ENCODE measurements at places on chromosomes 7 and 10.

DNA sequence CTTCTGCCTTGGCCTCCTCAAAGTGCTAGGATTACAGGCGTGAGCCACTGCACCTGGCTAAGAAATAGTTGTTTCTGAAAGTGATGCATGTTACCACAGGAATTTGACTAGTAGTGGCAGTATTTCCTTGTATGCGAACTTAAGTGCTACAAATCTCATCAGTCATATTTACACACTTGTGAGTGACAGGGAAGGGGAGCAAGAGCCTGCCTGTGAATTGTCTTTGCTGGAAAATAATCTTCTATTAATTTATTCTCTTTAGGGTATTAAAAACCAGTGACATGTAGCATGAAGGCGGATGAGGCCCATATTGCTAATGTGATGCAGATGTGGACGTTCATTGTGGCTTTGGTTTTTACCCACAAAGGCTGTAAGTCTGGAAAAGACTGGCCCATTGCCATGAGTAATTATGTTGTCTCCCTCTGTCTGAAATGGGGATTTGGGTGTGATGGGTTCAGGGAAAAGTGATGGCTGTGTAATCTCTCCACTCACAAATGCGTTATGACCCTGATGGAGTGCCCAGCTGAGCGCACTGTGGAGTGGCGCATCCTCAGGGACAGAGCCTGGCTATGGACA is 97.6 kb downstream of the CCNY start:
- DNase-seq: no peak

GRCh38 chr10:26446258-26446657 is 8.1 kb downstream of the APBB1IP start:
- no peak for DNase-seq

- no peak for DNase-seq
Observed at GRCh38 chr10:10755490-10755889, 262.2 kb upstream of the CELF2 start.

- DNase-seq: no peak
Observed at GRCh38 chr7:42014625-42015618, 222.1 kb downstream of the GLI3 start.

GRCh38 chr10:61682323-61682722 is 19.6 kb downstream of the CABCOCO1 start:
- DNase-seq: no peak

GRCh38 chr7:140209866-140210609 is 33.3 kb upstream of the KDM7A start:
- no peak for DNase-seq

DNA sequence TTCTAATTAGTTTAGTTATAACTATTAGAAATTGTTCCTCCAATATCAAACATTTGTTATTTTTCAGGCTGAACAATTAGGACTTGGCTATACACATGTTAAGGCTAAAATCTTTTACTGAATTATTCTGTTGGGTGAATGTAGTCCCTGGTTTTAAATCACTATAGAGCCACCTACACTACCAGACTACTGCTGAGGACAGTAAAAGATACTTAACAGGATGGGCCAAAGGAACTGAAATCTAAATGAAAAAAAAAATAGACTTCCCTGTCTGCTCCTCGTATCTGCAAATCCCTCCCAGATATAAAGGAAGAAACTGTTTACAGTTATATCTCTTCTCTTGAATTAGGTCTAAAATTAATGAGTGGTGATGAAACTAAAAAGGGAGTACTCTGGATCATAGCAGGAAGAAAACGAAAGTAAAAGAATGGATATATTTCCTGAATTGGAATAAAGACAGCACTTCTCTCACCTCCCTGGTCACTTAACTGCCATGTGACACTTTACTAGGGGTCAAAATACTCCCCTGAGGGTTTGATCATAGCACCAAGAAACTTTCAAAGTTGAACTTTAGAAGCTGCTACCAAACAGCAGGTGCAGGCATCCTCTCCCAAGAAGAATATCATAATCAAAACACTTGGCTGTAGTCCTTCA is 12.7 kb downstream of the FBXW4 start:
- no peak for DNase-seq

GRCh38 chr7:149172534-149172920 is 22.8 kb upstream of the ZNF282 start:
- no peak for DNase-seq

GRCh38 chr10:1698185-1698584 is 39.1 kb downstream of the ADARB2 start:
- no peak for DNase-seq

DNA sequence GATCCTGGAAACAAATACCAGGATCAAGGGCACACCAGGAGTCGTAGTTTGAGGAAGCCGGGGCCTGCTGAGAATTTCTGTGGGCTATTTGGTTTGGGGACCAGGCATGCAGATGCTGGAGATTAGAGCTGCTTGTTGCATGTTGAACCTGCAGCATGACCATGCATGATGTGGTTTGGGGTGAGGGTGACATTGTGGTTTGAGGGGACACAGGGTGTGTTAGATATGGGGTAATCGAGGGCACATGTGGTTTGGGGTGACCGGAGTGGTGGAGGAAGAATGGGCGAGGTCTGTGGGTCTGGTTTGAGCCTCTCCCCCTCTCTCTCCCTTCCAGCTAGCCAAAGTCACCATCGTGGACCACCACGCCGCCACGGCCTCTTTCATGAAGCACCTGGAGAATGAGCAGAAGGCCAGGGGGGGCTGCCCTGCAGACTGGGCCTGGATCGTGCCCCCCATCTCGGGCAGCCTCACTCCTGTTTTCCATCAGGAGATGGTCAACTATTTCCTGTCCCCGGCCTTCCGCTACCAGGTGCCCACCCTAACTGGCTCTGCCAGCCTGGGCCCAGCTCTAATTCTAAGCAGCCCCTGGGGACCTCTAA is 10.2 kb downstream of the NOS3 start:
- no peak for DNase-seq

DNA sequence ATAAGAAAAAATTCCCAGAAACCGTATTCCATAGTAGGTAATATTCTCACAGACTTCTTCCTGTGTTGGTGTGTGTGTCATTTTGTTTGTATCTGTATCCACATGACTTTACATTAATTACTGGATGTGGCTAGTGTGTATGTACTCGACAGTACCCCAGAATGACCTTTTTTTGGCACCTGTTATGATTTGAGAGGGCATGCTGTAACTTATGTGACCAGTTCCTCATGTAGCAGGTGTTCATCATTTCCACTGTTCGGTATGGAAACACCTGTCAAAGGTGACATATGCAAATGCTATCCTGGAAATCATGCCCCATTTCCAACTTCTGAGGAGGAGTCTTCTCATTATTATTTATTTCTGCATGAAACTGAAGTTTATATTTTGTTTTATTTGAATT is 89.3 kb downstream of the ZMYND11 start:
- no peak for DNase-seq

DNA sequence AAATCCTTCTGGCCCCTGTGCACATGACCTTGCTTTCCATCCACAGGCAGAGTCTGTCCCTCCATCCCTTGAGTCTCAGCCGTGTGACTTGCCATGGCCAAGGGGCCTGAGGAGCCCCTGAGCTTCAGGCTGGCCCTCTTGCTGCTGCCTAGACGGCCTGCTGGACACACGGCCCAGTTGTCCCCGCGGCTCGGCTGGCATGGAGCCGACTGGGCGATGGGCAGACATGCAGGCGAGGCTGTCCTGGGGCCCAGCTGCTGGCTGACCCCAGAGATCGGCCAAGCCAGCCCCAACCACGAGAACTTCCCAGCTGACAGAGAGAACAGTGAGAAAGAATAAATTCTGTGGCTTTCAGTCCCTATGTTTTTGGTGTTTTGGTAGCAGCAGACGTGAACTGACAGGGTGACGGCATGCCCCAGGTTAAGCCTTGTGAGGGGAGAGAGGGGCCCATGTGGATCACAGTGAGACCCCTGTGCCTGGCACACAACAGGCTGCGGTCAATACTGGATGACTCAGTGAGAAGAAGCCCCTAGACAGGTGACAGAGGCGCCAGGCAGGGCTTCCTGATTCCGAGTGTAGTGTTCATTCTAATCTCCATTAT is 11.7 kb downstream of the PRKAG2 start:
- DNase-seq: no peak

- DNase-seq: no peak
Observed at GRCh38 chr10:125101049-125101448, 59.3 kb downstream of the CTBP2 start.

- DNase-seq: no peak
Observed at GRCh38 chr10:77544617-77545016, 93.0 kb downstream of the KCNMA1 start.

DNA sequence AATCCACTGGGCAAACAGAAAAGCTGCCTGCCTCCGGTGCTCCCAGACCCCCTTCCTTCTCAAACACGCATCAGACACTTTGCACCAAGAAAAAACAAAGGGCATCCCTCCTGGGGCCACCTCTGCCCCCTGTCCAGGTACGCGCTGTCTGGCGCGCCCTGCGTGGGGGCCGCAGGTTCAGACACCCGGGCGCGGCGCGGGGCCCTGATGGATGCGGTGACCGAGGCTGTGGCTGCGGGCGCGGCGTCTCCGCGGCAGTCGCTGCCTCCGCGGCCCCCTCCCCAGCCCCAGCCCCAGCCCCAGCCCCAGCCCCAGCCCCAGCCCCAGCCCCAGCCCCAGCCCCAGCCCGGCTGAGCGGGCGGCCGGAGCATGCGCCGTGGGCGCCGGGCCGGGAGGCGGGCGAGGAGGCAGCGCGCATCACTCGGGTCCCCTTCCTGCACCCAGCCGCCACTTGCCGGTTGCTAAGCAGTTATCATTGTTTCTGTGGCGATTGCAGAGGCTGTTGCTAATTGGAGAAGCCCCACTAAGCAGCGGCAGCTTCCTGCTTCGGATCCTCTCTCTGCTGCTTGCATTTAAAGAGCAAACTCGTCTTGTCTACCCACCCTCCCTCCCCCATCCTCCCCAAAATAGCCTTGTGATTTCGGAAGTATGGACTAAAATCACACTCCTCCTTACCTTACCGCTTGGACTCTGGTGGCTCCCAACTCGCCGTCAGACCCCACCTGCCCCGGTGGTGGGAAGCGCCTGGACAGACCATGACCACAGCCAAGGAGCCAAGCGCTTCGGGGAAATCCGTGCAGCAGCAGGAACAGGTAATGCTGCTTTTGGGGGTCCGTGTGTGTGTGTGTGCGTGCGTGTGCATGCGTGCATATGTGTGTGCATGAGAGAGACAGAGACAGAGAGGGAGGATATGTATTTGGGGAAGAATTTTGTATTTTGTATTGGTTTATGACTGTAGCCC is 252.8 kb downstream of the DPP6 start:
- no peak for DNase-seq

Measured in NCI-H510A treated with DMSO at 0.1 percent for 48 hours (cell line).